ENCODE measurements at places on chromosomes 7 and 10.

- DNase-seq = no peak
These were observed 60.3 kb downstream of the NEUROG3 start for GRCh38 chr10:69512901-69513300.

DNA sequence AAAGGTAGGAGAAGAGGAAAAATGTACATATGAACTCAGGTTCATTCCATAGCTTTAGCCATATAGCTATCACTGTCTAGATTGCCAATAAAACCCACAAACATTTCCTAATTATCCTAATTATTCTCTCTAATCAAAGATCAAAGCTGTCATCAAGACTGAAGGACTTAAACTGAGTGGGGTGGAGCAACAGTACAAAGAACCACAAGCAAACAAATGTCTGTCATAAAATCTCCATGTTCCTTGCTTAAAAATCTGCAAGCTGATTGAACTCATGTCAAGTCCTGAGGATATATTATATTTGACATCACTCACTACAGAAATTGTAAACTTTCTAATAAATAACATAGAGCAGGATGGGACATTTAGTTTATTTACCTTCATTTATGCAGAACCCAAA, 315.9 kb downstream of the SNX13 start:
- no peak for DNase-seq

DNA sequence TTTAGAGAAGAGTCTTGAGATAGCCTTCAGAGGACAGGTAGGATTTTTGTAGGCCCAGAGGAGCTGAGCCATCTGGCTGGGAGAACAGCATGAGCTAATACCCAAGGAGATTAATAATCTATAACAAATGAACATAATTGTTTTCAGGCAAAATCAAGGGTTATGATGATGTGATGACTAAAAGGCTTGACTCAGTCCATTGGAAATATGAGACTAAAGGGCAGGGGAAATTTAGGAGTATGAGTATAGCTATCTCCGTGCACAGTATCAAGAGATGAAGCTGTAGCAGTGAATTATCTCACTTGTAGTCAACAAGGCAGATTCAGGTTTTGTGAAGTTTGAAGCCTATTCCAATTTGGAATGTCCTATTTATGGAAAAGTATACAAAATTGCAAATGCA, 40.1 kb downstream of the CSTF2T start:
- DNase-seq = no peak

DNA sequence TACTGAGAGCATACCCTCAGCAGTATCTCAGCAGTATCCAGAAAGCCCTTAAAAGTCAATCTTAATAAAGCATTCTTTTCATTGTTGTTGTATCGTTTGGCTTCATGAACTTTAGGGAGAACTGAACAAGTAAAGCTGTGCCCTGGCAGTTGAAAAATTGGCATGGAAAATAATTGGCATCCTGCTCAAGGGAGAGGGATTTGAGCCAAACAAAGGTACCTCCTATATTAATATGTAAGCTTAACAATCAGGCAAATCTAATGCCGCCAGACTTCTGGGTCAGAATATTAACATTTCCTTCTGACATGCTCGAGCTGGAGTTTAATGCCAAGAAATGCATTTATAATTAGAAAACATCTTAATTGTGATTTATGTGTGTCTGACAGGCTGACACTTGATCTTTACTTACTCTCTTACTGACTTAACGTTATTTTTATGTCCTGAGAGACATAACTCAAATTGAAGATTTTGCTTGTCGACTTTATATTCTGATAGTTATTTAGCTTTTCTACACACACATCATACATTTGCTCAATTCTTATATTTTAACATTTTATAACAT, 42.1 kb upstream of the PCDH15 start:
- no peak for DNase-seq

DNA sequence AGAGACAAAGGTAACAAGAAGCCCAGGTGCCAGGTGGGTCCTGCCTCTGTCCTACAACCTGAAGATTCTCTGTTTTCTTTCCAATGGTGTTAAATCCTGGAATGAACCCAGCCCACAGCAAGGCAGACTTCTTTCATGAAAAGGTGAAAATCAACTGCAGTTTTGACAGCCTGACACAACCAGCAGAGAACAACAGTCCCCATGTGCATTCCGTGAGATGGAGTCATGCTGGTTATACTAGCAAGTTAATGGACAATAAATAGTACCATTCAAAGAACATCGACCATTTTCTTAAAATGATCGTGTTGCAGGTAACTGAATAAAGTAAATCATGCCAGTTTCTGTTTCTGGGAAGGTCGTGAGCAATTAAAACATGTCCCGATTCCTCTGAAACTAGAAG, 131.5 kb downstream of the SFMBT2 start:
- no peak for DNase-seq

DNA sequence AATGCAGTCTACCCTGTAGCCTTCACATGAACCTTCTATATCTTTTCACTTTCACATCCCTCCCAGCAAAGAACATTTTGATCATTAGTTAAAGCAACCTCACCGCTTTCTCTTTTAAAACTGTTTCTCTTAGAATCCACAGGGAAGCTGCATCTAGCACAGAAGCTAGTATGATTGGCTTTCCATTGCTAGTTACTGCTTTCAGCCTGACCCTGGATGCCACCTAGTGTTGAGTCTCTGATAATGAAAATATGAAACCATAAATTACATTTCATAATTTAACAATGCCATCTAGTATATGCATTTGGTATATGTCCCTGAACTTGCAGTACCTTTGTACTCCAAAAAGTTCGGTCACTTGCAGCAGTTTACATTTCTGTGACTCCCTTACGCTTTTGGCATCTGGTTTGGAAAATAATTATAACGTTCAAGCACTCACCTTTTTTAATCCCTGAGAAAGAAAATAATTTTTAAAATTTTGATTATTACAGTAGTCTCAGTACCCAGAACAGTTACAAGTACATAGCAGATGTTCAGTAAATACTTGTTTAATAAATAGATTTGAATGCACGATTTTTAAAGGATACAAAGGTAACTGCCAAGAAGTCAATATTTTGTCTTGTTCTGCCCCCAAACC, 22.7 kb downstream of the CISD1 start:
- peak; percentile 47 for DNase-seq

DNA sequence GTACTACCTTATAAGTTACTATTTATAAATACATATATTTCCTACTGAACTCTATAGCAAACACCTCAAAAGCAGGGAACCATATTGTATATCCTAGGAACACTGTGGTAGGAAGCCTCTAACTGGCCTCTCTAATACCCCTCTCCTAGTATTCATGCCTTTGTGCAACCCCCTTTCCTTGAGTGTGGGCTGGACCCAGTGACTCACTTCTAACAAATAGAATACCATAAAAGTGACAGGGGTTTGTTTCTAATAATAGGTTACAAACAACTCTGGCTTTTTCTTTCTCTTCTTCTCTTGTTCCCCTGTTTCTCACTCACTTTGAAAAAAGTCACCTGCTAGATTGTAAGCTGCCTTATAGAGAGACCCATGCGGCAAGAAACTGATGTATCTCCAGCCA, 51.6 kb upstream of the MACC1 start:
- peak; percentile 9 for DNase-seq

- no peak for DNase-seq
These were observed 58.5 kb upstream of the IGFBP3 start for GRCh38 chr7:45979275-45980180.

GRCh38 chr7:146375170-146375569, 258.6 kb downstream of the CNTNAP2 start:
- DNase-seq = no peak

GRCh38 chr7:34928052-34928451, 109.2 kb downstream of the DPY19L1 start:
- peak; percentile 12 for DNase-seq

- peak; percentile 82 for DNase-seq
These were observed 2.4 kb upstream of the VDAC2 start for GRCh38 chr10:75208181-75208580.

DNA sequence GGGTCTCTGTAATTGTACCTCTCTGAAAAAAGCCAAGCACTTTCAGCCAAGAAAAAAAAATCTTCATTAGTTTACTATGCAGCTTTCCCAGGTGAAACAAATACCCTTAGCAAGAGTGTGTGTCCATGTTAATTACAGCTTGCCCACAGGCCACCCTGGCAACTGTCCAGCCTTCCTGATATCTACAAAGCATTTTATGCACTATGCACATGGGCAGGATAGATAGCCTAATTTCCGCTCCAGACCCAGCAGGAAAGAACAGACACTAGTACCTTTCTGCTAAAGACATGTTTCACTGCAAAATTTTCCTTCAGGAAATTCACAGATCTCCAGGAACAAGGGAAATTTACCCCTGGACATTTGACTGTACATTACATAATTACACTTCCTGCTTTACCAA, 24.4 kb downstream of the CACNA2D1 start:
- no peak for DNase-seq

Measured in fibroblast of lung (primary cell).